ENCODE measurements at places on chromosomes 6 and 20. TPM values are rescaled to one million over a fixed set of nuclear protein-coding genes. Genes with fewer than 3 reads are reported as not detected.

Gene SLC17A9
- 57.8 TPM for total RNA-seq

GRCh38 chr20:4260102-4260501, 244.7 kb upstream of the RNF24 start:
- DNase-seq, result no peak

GRCh38 chr6:155247618-155248007, 16.2 kb upstream of the CLDN20 start:
- DNase-seq, result no peak

DNA sequence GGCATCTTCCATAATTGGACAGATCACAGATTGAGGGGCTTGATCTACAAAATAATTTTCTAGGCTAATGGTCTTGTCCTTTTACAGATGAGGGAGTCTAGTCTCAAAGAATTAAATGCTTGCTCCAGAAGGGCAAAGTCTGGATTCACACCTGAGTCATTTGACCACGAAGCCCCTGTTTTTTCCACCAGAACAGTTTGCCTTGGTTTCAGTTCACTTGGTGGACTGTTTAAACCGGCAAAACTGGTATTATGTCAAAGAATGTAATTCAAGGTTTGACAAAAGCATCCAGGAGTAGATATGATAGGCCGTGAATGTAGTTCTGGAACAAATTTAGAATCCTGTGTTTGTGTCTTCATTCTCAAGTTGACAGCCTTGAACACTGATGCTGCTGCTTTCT, 3.3 kb downstream of the MYO6 start:
- DNase-seq, result no peak

DNA sequence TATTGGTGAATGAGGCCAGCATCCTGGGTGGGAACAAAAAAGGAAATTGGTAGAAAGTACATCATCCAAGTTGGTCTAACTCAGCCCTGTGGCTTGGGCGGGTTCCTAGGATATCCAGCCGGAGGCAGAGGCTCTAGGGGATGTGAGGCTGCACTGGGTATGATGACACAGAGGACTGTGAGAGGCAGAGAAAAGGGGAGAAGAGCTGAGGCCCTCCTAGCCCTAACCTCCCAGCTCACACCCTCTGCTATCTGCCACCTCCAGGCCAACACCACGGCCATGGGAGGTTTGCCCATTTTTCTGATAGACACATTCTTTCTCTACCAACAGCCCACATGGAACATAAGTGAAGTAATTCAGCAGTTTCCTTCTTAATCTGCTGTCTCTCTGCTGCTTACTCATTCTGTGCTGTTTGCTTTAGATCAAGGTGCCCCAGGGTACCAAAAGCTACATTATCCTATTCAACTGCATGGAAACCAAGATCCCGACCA, 284.4 kb downstream of the ESR1 start:
- DNase-seq, result no peak

- no peak for DNase-seq
Measured at GRCh38 chr6:31216208-31216898, 45.9 kb upstream of the POU5F1 start.
